NCI-H226 (cell line): ENCODE measurements at places on chromosomes 11 and 22.

DNA sequence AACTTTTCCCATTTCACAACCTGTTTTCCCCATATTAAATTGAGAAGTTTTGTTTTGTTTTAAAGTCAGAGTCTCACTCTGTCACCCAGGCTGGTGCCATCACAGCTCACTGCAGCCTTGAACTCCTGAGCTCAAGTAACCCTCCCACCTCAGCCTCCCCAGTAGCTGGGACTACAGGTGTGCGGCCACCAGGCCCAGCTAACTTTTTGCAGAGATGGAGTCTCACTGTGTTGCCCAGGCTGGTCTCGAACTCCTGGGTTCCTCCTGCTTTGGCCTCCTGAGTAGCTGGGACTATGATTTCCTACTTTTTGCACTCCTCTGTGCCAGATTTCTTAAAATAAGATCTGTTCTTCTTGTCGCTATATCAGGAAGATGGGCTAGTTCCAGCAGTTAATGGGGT, 44.9 kb downstream of the GNB1L start:
- DNase-seq = no peak

- DNase-seq = peak; percentile 12
Observed at GRCh38 chr22:28141614-28142013, 222.6 kb upstream of the PITPNB start.

DNA sequence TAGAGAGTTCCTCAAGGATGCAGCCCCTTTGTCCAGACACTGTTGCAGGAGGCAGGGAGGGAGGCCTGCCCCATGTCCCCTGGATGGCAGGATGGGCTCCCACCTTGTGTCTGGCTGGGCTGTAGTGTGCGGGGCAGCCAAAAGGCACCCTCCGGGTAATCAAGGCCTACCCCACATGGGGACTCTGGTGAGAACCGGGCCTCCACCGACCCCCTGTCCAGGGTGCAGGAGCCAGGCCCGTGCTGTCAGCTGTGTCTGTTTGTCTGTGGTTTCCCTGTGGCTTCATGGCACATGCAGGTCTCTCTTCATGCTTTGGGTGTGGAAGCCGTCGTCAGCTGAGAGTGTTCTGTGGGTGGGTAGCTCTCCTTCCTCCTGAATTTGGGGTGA, 1240.9 kb downstream of the BRD1 start:
- DNase-seq = no peak

DNA sequence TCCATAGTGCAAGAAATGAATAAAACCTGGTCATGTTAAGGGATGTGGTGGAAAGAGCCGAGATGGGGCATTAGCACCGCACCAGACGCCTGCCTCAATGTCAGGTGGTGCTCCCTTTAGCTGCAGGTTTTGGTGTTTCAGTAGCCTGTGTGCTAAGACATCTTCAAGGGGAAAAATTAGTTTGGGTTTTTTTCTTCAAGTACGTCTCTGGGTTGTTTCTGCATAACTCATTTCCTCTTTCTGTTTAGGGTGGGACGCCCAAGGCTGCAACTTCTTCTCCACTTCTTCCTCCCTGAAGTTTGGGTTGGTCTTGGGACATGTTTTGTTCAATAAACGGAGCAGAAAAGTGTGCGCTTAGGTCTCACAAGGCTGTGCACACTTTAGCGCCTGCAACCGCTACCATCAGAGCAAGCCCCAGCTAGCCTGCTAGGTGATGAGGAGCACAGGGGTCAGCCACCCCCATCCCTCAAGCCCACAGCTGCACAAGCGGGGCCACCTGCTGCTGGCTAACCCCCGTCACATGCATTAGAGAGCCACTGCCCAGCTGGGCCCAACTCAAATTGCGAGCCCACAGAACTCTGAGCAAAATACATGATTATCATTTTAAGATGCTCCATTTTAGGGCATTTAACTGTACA, 1495.7 kb downstream of the TBC1D22A start:
- DNase-seq = no peak

GRCh38 chr11:2450321-2451041, 5.7 kb downstream of the KCNQ1 start:
- no peak for DNase-seq

DNA sequence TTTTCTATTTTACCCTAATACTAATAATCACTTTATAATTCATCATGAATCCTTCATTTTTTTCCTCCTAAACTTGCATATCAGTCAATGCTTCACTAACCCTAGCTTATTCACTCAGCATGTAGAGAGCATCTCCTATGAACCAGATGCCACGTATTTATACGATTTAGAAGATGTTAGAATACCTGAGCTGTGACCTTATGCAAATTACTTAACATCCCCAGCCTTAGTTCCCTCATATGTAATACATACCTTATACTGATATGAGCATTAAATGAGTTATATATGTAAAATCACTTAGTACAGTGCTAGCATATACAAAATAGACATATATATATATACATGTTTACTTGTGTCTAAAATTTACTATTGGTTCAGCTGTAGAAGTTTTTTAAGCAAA, 9.0 kb downstream of the FAM76B start:
- no peak for DNase-seq

- no peak for DNase-seq
Observed at GRCh38 chr11:27085111-27085510, 44.5 kb downstream of the BBOX1 start.

DNA sequence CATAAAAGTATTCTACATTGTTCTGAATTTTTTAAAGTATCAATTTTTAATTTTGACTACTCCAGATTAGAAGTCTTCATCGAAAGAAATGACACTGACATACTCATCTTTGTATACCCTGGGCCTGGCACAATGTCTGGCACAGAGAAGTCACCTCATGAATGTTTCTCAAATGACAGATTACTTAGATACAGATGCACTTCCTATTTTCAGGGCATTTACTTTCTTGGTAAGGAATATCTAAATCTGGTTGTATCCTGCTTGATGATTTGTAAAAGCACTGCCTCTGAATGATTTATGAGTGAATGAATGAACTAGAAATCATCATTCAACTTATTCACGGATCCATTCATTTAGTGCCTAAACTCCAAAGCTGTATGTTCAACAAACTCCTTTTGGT, 1784.7 kb downstream of the LRRC4C start:
- DNase-seq = no peak

- peak; percentile 76 for DNase-seq
Observed at GRCh38 chr11:119195680-119196079, 10.4 kb downstream of the NHERF4 start.

DNA sequence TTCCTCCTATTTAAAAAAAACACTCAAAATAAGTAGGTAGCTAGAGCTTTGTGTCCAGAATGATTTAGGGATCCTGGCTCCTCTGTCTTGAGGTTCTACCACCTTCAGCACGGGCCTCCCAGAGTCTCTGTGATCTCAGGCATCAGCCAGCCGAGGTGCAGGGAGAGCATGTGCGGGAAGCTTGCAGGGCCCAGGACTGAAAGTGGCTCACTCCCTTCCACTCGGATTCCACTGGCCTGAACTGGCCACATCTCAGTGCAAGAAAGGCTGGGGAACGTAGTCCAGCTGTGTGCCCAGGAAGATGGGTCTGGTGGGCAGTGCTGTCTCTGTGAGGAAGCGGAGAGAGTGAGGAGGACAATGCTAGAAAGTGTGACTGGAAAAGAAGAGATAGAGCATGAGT, 68.3 kb upstream of the MYOD1 start:
- no peak for DNase-seq

DNA sequence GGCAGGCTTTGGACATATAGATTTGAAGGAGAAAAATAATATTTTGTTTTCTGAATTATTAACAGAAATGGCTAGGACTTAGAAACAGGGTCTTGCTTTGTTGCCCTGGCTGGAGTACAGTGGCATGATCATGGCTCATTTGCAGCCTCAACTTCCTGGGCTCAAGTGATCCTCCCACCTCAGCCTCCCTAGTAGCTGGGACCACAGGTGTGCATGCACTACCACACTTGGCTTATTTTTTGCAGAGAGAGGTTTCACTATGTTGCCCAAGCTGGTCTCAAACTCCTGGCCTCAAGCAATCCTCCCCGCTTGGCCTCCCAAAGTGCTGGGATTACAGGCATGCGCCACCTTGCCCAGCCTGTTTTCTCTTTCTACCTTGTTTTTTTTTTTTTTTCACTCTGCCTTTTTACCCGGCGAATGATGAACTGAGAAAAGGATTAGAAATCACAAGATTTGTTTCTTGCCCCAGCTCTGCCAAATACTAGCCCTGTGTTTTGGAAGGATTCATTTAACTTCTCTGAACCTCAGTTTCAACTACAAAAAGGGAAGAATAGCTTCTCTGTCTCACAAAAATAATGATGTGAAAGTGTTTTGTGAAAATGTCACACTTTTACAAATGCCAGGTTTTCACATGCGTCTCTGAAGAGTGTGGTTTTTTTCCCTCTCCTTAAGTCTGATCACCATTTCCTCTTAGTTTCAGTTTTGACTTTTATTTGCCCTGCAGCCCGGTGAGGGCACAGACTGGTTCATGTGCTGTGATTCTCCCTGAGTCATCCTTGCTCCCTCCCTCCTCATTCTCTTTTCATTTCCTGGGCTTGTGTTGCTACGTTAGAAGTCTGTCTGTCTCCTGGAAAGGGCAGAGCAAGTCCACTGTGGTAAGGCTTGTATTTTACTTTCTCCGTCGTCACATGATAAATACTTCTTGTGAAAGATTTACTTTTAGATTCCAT, 67.7 kb downstream of the BCL2L13 start:
- DNase-seq = peak; percentile 76

DNA sequence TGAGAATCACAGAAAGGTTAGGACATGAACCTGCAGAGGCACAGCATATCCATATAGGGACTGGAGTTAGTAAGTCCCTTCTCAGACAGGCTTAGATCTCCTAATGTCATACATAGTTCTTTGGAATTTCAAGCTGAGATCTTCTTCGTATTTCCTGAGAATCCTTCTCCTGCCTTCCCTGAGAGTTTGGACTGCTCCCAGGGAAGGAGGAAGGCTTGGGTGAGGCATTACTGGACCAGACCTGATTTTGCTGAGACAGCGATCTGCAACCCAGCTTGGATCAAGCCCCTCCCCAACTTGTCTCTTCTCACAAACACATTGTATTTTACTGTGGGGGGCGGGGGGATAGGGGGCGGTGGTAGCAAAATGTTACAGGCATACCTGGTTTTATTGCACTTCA, 108.5 kb downstream of the TSPAN18 start:
- no peak for DNase-seq

DNA sequence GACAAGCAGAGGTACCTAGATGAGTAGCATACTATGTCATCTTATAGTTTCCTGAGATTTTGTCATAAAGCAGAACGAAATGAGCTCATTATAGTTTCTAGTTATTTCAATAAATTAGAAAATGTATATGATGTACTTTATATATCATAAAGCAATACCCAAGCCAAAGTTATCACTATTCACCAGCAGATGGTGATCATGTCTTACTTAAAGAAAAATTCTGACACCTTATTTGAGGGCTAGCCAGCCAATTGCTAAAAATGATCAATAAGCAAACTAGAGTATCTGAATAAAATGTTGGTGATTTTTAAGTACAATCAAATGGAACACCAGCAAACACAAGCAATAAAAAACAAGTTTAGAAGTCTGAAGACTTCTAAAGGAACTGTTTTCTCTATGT, 44.1 kb downstream of the RSF1 start:
- DNase-seq = no peak

DNA sequence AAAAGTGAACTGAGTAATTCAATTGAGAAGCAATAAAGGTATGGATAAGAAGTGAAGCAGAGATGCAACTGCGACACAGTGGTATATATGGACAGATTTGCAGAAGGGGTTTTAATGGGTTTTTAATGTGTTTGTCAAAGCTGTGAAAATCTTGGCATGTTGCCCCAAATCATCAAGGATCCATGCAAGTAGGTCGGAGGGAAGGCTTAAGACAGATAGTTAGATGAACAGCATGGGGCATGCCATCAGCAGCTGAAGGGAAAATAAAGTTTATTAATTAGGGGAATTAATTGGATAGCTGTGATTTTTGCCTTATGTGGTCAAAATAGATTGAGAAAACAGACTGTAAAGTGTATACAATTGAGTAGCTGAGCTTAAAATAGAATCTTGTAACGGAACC, 840.1 kb downstream of the JRKL start:
- DNase-seq = no peak

DNA sequence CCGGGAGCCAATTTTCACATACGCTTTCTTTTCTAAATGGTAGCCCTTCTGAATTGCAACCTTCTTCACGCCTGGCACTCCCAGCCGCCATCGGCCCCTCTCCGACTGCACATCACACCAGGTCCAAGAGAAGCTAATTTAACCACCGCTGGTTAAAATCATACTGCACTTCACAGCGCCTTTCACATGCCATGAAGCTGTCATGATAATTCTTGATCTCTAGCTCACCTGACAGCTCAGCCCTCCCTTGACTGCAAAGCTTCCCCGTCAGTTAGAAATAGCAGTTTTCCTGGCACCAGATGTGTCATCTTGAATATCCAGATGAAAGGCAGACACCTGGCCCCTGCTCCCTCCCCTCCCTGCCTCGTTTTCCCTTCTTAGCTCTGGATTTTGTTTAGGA, 101.4 kb downstream of the ARL14EP start:
- DNase-seq = no peak

DNA sequence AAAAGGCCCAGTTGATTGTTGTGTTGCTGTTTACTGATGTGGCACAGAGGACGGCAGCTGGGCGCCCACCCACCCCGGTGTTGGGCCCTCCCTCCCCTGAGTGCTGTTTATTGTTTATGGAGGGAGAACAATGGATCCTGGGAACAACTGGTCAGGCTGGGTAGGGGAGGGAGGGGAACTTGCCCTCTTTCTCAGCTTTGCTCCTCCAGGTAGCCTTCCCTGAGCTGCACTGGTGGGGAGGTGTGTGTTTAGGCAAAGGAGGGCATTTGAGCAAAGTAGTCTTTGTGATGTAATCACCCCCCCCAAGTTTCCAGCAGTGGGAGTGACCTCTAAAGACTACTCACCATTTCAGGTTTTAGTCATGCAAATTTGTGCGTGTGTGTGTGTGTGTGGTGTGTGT, 1035.3 kb downstream of the NTM start:
- no peak for DNase-seq
